ENCODE measurements at places on chromosomes 5 and 9.
A peak's percentile ranks its signal among the peaks of the same experiment; 100 is the strongest.

DNA sequence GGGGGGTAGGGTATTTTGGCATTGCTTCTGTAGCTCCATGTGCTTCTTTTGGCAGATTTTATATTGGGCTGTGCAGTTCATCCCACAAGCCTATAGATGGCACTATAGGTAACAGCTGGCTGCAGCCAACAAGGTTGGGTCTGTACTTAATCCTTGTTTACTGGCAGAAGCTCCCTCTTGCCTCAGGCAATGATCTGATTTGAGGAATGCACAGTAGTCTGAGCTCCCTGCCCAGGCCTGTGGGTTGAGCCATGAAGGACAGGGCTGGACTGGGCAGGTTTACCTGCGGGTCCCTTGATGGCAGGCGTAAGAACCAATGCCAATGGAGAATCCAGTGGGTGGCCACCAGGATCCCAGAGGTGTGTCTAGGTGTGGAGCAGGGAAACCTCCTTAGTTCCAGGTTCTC lies 11.7 kb upstream of the OR1J2 start:
- DNase-seq, result no peak

- no peak for DNase-seq
Observed at GRCh38 chr5:150214289-150214688, 24.4 kb downstream of the SLC6A7 start.

DNA sequence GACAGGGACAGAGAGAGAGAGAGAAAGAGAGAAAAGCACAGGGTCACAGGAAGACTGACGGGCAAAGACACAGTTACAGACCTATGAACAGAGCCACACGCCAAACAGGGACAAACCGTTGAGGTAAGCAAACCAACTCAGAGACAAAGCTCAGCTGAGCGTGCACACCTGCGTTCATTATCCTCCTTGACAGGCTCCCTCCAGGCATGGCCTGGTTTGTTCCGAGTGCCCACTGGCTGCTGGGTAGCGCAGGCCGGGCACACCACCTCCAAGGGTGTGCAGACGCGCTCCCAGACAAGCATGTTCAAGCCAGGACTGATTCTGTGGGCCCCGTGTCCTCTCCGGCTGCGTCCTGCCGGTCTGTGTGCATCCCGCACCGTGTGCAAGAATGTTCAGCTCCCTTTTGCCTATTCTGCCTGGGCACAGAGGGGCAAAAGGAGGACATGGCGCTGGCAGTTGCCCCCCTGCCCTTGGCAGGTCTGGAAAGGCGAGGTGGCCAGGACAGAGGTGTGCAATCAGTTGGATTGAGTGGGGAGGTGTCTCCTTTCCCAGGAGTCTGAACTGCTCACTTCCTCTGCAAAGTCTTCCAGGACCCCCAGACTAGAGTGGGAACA lies 467 bp upstream of the SMIM32 start:
- no peak for DNase-seq

- no peak for DNase-seq
Observed at GRCh38 chr9:124657516-124657915, 113.6 kb downstream of the NR6A1 start.

DNA sequence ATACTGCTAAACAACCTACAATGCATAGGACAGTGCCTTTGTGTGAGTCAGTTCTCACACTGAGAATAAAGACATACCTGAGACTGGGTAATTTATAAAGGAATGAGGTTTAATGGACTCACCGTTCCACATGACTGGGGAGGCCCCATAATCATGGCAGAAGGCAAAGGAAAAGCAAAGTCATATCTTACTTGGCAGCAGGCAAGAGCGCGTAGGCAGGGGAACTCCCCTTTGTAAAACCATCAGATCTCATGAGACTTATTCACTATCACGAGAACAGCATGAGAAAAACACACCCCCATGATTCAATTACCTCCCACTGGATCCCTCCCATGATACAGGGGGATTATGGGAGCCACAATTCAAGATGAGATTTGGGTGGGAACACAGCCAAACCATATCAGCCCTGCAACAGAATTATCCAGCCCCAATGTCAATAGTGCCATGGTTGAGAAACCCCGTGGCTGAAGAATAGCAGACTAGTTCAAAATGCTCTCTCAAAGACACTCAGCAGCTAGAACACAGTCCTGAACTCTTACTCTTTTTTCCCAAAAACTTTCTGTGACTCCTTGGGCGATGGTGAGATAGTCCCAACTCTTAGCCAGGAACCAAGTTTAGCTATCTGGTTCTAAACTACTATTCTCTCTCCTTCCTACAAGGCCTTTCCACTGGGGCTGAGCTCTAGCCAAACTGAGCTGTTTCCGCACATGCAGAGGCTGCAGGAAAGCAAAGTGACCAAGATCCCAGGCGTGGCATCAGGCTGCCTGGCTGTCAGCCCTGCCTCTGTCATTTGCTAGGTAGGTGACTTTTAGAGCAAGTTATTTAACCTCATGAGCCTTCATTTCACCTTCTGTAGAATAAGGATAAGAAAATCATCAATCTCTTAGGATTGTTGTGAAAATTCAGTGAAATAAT lies 21.7 kb downstream of the FAT2 start:
- DNase-seq, result no peak

DNA sequence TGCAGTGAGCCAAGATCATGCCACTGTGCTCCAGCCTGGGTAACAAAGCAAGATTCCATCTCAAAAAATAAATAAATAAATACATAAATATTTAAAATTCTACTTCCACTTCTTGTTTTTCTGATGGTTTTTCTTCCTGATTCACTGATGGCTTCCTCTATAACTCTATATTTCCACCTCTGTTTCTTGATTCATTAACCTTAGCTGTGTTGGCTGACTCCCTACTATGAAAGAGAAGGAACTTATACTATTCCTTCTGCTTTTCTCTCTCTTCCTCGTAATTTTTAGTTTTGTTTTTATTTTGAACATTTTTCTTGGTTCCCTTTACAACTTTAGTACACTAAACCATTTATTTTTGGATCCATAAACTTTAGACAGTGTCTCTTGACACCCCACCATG lies 103.5 kb downstream of the MAMDC2 start:
- no peak for DNase-seq

DNA sequence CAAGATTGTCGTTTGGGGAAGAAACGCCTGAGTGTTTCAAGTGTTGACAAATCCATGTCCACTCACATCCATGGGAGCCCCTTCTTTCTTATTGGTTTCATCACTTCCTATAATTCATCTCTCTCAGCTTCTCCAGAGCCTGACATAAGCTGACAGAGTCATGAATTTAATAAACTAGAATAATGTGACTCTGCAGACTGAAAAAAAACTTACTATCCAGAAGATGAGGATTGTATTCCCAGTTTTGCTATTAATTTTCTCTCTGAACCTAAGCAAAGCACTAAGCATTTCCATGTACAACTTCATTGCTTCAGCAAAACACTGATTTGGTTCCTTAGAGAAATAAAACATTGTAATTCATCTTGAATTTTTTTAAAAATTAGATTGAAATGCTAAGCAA lies 691.8 kb downstream of the MTRR start:
- no peak for DNase-seq

DNA sequence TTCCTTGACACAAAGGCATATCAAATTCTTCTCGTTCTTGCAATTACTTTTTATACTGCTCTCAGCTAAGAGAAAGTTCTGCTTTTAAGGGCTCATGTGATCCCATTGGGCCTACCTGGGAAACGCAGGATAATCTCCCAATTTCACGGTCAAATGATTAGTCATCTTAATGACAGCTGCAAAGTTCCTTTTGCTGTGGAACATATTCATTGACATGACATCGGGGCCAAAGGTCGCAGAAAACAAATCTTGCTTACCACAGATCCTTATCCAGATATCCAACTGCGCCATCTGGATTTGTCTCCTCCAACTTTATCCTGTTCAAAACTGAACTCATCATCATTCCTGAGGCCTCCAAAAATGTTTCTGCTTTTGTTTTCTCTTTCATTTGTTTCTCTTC lies 1085.6 kb upstream of the WWC1 start:
- no peak for DNase-seq

DNA sequence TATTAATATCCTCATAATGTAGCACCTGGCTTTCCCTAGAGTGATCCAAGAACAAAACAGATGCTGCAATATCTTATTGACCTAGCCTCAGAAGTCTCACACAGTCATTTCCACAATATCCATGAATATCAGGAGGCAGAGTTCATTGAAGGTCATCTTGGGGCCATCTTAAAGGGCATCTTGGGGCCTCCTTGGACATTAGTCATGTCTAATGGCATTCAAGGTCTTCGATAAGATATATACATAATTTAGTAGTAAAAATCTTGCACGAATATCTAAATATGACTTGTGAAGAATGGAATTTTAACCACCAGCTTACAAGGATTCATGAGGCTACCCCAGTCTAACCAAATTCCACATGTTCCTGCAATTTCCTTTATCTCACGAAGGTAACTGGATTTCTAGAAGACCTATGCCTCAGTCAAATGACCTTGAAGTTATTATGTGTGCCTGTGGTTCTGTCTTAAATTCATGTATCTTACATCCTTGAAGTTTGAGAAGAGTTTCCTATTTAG lies 163.6 kb upstream of the SPEF2 start:
- no peak for DNase-seq

- no peak for DNase-seq
Observed at GRCh38 chr5:67969631-67970030, 245.9 kb upstream of the PIK3R1 start.

DNA sequence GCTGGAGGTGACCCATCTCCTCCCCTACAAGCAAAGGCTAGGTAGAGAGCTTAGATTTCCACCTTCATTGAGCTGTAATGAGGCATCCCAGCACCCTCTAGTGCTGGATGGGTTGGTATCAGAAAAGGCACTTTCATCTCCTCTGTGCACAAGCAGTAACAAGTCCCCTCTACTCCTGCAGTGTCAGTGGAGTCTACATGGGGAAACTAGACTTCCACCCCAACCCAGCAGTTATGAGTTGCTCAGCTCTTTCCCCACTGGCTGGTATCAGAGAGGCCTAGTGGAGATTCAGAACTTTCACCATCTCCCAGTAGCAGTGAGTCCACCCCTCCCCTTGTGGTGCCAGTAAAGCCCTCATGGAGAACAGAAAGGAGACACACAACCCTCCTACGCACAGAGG lies 17.9 kb downstream of the FCN1 start:
- DNase-seq, result no peak

- no peak for DNase-seq
Observed at GRCh38 chr9:113591899-113592625, 128.5 kb downstream of the RGS3 start.

- DNase-seq, result peak; percentile 52
Observed at GRCh38 chr9:88258024-88258423, 119.7 kb upstream of the SPATA31C2 start.

Data from midbrain (tissue), 1 donor.